Activated gamma-delta T cell treated with anti-CD3 and anti-CD28 coated beads, Interleukin-2, amount 50 U/mL, for 16 hours (primary cell): ENCODE measurements at places on chromosomes 1 and 21.

DNA sequence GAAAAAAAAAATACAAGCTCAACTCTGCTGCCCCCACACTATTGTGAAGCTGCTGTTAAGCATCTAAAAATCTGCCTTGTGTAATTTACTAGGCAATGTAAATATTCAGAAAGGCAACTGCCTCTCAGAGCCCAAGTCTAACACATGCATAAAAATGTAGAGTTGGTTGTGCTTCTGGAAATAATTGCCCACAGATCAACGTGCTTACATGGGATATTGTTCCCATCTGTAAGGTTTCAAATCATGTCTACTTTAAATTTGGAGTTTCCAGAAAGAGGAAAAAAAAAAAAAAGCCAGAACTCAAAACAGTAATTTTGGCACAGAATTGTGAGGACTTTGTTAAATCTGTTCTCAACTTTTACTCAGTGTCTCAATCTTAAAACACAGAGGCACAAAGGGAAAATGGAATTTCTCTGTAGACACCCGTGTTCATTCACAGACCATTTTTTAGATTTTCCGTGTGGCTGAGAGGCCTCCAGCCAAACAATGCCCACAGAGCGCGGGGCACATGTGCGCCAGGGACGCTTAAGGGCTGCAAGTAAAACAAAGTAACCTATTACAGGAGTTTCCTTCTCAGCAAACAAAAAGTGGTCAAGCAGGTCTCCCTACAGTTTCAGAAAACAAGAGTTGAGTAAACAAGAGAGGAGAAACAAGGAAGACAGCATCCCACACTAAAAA, 115.5 kb downstream of the RERE start:
- DNase-seq, result no peak

GRCh38 chr1:182268669-182269068, 122.9 kb downstream of the GLUL start:
- no peak for DNase-seq

GRCh38 chr1:3659093-3659492, 6.8 kb downstream of the TP73 start:
- DNase-seq, result no peak

GRCh38 chr21:27085387-27085786, 118.5 kb upstream of the ADAMTS5 start:
- no peak for DNase-seq

DNA sequence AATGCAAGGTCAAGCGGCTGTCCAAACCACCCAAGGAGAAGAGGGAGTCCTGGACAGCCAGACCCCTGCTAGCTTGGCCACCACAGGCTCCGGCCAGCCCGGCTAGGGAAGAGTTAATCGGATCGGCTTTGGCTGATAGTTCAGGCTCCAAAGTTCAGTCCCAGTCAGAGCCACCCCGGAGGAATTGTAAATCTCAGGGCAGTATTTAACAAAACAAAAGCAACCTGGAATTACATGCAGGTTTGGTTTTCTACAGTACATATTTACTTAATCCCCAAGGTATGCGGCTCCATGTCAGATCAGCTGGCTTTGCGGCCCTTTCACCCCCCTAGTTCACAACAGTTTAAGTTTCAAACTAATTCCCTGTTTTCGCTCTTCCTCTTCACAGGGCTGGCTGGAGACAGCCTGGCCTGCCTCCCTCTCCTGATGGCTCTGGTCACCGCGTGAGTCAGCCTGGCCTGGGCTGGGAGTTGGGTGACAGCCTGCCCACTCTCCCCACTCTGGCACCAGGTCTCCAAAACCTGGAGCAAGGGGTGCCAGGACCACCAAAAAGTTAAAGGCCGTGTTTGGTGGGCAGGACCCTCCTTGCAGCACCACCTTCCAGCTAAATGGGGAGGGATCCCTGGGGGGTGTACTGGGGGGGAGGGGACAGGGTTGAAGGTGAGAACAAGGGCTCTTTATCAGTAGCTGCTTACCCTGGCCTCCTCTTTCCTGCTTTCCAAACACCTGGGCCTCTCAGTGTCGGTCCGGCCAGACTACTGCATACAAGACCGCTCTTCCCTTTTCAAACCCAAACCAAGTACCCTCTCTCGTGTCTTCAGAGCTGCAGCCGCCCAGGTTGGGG, 1.9 kb downstream of the DHRS3 start:
- no peak for DNase-seq

- DNase-seq, result no peak
Observed at GRCh38 chr1:156935505-156936128, 15.2 kb downstream of the LRRC71 start.

- DNase-seq, result no peak
Observed at GRCh38 chr1:117183112-117183511, 27.6 kb downstream of the VTCN1 start.

DNA sequence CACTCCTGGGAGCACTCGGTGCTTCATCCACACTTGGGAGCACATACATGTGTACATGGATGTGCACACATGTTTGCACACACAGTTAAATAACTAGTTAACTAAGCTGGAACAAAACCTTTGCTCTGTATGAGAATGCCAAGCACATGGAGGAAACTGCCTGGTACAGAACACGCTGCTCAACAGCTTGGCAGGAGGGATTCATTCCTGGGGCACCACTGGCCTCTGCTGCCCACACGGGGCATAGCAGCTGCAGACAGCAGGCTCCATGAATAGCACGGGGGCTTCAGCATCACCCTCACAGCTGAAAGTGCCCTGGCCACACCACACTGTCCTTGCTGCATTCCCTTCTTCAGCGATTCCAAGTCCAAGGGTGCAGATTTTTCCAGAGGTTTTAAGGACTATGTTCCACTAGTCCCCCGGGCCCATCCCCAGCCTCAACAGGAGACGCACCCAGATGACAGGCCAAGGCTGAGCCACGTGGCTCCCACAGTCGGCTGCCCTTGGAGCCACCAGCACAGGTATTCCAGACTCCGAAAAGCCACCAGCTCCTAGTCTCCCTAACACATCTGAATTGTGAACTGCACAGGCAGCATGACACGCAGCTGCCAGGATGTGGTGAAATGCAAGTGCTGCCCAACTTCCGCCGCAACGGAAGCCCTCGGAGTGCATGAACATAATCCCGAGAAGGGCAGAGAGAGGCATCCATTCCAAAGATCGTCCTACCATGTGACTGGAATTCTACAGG, 16.9 kb downstream of the NPHP4 start:
- DNase-seq, result no peak

DNA sequence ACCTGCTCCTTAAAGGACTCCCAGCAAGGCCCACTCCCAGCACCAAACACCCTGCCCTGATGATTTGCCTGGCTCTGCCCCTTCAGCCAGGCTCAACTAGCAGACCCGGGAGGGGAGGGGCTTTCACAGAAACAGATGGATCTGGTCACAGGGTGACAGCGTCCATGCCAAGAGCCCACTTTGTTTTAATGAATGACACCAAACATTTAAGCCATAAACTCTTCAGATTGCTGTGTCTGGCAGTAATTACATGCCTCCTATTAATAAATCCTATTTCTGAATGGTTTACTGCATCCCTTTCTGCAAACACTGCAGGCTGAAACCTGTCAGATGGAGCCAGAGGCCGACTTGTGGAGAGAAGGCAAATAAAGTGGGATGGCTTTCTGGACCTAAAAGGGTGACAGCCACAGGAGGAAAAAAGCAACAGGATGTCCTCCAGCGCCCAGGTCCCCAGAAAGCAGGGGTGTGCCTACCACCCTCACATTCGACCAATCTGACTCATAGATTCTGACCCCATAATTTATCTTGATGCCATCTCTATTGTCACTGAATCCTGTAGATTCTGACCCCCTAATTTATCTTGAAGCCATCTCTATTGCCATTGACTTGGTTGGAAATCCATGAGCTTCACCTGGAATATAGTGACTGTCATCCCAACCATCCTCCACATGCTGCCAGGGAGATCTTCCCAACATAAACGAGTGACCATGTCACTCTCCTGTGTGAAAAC, 200.9 kb downstream of the PLPP3 start:
- no peak for DNase-seq

DNA sequence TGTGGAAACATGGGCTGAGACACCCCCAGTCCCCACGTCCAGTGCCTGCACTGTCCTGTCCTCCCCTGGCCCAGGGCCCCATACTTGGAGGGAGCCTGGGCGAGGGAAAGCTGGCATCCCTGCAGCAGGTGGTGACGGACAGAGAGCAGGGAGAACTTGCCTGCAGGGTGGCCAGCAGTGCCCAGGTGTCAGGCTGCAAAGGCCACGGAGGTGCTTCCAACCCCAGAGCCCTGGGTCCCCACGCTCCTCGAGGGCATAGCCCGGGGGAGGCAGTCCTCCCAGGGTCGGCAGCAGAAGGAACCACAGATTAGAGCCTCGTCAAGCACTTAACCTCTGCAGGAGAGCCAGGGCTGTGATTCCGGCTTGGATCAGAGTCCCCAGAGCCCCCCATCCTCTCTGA, 77.5 kb downstream of the ARHGEF16 start:
- no peak for DNase-seq

DNA sequence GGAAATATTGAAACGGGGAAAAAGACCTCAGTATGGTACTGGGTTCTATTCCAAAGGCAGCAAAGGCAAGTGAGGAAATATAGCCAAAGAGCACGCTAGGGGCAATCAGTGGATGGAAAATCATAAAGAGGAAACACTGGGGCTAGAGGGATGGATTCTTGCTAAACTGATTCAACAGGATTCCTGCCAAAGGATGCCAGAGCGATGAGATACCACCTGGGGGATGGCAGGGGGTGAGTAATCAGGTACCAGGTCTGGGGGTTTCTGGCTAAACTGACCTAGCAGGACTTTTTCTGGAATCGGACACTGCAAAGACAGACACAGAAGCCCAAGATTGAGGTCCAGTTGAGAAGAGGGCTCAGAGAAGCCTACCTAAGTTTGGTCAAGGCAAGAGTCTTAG, 6.7 kb downstream of the CHI3L2 start:
- no peak for DNase-seq

- DNase-seq, result no peak
Observed at GRCh38 chr1:59522925-59523505, 226.1 kb downstream of the FGGY start.

DNA sequence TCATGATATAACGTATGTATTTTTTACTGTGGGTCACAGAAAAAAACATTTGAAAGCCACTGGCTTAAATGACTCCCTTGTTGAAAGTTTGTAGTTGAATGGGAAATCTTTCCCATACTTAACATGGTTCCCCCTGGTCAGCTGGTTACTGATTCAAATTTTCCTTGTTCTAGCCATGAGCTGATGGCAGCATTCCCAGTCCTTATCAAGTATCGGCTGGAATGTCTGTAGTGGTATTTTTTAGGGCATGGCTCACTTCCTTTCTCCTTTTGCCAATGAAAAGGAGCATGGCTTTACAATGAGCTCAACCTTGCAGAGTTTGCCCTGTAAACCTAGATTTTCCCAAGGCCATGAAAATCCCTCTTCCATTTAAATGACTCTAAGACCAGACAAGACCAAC, 55.7 kb downstream of the GIPC2 start:
- no peak for DNase-seq

DNA sequence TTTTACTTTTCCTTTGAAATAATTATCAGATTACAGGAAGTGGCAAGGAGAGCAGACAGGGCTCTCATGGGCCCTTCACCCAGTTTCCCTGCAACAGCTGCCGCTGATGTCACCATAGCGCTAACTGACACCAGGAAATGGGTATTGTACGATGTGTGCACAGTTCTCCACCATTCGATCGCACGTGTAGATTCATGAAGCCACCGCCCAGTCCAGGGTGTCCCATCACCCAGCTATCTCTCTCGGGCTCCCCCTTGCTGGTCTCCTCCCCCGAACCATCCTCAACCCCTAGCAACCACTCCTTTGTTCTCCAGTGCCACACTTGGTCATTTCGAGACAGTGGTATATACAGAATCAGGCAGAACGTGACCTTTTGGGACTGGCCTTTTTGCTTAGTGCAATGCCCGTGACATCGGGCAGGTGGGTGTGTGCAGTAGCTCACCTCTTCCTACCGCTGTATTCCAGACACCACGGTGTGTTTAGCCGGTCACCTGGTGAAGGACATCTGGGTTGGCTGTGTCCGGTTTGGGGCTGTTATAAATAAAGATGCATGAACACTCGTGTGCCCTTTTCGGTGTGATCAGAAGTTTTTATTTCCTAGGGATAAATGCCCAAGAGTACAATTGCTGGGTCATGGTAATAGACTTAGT, 118.4 kb downstream of the CRYAA start:
- DNase-seq, result no peak

DNA sequence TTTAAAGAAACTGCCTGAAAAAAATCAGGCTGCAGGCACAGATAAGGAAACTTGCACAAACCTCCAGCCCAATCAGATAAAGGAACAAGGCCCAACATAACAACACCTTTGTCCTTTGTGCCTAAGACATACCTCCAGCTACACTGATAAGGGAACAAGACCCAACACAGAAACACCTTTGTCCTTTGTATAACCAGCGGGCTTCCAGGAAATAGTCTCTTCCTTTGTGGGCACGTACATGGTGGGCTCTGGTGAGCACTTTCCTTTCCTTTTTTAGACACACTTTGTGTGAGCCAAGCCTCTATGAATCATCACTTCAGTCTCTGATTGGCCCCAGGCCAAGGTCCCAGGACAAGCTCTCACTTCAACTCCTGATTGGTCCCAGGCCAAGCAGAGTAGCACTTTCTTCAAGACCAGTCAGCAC, 23.6 kb downstream of the ZNF670 start:
- DNase-seq, result no peak

DNA sequence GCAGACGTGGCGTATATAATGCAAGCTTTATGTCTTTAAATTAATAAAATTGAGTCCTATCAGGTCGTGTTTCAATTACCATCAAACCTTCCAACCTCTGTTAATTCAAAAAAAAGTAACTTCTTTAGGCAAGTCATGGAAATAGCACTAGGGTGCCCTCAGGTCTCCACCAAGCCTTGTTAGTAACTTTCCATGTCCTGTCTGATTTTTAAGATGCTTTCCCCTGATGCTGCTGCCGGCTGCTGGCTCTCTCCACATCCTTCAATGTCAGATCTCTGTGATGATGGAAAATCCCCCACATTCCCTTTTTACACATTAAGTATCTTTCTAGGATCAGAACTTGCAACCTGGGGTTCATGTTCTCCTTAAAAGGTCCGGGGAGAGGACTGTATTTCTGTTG, 3.0 kb downstream of the ERG start:
- DNase-seq, result no peak

DNA sequence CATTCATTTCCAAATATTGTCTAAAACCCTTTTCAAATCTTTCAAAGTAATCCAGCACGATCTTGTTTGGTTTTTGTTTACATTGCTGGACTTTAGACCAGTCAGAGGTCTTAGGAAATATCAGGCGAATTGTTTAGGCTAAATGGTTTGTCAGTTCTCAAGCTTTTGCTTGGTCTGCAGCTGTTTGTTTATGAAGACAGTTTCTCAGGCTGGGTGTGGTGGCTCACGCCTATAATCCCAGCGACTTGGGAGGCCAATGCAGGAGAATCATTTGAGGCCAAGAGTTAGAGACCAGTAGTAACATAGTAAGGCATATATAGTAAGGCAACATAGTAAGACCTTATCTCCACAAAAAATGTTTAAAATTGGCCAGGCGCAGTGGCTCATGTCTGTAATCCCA, 77.5 kb downstream of the DNTTIP2 start:
- DNase-seq, result no peak
